Foreskin keratinocyte (primary cell): ENCODE measurements at places on chromosomes 4 and X. TPM values are rescaled to one million over a fixed set of nuclear protein-coding genes. Genes with fewer than 3 reads are reported as not detected.

CT45A1 gene
- not detected in 2 replicates for total RNA-seq

MAGEA2B gene
- total RNA-seq, result not detected in 2 replicates

DKK2 gene
- 0.32 and 0.54 TPM in 2 replicates for total RNA-seq

BEND4 gene
- not detected in 2 replicates for total RNA-seq

LETM1 gene
- total RNA-seq, result 54.3 and 61.8 TPM in 2 replicates

TFE3 gene
- total RNA-seq, result 41.4 and 41.9 TPM in 2 replicates
